ENCODE measurements at places on chromosomes 5 and 9. TPM values are rescaled to one million over a fixed set of nuclear protein-coding genes. Genes with fewer than 3 reads are reported as not detected.
A peak's percentile ranks its signal among the peaks of the same experiment; 100 is the strongest.

DNA sequence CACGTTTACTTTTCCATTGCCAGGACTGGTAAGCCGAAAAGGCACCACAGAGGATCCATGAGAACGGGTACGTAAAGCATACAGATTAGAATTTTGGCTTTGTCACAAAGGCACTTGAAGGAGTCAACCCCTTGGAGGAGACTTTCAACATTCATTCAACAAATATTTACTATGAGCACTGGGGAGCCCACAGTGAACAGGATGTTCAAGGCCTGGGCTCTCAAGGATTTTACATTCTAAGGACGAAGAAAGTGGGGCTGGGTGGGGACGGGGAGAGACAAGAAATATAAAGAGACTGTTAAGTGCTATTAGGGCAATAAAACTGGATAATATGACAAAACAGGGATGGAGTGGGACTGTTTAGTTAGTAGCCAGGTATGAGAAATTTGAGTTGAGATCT lies 66.0 kb downstream of the KLF4 start:
- no peak for DNase-seq

DNA sequence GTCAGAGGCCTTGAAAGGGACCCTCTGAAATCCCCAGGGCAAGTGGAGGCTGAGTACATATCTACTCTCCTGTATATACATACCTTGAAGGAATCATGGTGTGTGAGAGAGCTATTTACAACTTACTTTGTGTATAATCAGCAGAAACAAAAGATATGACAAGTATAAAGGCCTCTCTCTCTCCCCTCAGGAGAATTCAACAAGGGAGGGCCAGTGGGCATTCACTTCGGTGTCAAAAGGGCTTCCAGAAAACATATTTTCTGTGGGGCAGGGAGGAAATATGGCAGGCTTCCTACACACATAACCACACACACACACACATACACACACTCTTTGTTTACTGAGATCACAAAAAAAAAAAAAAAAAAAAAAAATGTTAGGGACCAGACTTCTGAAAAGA lies 181.7 kb downstream of the BNC2 start:
- DNase-seq, result no peak

DNA sequence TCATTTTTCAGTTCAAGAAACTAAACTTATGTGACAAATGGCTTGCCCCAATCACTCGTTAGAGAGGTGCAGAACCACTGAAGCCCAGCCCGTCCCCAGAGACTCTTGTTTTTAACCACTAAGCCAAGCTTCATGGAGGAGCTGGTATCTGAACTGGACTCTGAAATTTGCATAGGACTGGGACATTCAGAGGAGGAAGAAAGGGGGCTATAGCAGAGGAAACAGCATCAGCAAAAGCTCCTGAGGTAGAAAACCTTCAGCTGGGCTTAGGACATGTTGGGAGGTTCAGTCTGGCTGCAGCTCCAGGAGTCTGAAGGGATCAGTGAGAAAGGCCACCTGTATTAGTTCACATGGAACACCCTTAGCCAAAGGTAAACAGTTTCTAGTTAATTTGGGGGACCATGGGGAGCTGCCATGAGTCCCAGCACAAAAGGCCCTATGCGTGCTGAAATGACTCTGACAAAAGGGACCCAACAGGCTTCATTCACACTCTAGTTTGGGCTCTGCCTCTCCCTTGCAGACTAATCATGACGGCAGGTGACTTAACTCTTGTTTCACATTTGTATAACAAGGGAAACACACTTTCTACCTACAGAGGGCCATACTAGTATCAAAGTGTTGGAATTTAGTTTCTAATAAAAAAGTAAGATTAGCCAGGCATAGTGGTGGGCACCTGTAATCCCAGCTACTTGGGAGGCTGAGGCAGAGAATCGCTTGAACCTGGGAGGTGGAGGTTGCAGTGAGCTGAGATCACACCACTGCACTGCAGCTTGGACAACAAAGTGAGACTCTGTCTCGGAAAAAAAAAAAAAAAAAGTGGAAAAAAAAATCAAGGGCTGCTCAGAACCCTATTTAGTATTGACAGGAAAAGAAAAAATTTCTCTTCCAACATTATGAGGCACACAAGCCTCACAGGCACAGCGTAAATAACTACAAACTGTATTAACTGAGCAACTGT lies 10.2 kb downstream of the FBXO10 start:
- no peak for DNase-seq

Gene NUDCD2
- polyA plus RNA-seq, result 5.6 TPM

GRCh38 chr5:149799119-149799623 lies 69.1 kb downstream of the PPARGC1B start:
- DNase-seq, result peak; percentile 44

- DNase-seq, result no peak
Measured at GRCh38 chr9:36542355-36542754, 30.3 kb upstream of the MELK start.

DNA sequence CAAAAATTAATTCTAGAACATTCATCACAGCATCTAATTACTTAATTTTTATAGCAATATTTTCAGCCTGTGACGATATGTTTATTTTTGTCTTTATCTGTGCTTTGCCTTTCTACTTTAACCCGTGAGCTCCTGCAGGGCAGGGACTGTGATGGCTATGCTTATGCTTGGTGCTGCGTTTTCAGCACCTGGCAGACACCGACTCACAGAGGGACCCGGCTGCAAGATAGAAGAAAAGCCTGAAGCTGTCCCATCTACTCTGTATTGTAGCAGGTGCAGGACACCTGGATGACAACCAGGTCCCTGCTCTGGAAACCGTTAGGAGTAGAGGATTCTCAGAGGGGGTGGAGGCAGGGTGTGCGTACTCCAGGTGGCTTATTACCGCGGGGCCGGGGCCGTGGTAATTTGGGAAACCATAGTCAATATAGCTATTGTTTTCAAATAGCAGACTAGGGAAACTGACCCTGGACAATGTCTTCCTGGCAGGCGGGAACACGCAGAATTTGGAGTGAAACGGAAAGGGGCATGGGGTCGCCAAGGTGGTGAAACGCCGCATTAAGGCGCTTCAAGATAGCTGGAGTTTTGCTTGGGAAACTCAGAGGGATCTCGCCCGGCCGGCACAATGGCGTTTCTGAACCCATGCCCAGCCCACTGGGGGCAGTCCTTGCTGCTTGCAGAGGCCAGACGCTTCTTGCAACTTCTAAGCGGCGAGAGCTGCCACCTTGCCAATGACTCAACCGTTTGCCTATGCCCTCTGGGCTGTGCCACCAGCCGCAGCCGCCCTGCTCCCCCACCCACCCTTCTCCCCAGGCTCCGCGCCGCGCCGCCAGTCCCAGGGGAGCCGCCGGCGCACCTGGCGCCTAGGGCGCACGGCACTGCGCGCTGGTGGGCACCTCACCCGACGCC lies 140.1 kb upstream of the PALM2AKAP2 start:
- no peak for DNase-seq

DNA sequence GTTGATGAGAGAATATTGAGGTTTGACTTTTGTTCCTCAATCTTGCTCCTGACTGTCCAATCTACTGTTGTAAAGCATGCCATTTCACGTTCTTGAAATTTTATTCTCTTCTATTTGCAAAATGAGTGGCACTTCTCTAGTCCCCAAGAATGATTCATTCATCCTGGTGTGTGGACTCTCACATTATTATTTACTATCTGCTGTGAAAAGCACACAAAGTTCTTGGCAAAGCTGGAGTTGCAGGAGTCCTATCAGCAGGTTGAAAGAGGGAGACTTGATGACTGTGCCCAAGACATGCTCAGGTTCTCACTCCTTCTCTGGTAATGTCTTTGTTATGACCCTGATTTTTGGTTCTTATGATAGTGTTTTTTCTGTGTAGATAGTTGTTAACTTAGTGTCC lies 382.6 kb downstream of the DMRTA1 start:
- no peak for DNase-seq

Gene IFNA2
- polyA plus RNA-seq, result not detected

Gene TAF11L14
- not detected for polyA plus RNA-seq

DNA sequence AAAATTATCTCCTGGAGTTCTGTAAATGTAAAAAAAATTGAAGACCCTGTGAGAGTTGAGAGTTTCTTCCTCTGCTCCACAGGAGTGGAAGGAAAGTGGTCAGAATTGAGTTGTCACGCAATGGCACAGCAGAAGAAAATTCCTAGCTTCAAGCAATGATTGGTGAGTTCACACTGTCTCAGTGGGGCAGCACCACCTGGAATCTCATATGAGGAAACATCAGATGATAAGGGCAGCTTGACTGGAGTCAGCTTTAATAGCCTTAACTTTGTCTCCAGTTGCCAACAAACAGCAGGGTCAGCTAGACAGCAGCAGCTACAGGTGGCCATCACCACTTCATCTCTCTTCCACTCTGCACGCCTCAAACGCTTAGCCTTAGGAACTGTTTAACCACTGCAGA lies 211.1 kb downstream of the EFNA5 start:
- DNase-seq, result no peak

DNA sequence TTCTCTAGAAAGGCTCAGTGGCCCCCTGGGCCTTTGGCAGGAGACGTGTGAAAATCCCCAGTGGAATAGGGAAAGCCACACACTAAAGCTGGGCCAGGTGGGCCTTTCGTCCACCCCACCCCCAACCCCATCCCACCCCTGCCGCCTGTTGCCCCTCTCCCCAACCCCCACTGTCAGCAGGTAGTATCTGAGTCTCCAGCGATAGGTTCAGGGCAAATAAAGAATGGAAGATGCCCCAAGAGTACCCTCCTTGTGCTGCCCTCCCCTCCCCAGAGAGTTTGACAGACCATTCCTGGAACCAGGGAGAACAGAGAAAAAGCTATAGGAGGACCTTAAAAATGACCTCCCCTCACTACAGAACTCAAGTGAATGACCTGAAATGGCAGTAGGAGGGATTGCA lies 36.7 kb upstream of the UBE2D2 start:
- DNase-seq, result no peak

Gene DNAI1
- not detected for polyA plus RNA-seq

DNA sequence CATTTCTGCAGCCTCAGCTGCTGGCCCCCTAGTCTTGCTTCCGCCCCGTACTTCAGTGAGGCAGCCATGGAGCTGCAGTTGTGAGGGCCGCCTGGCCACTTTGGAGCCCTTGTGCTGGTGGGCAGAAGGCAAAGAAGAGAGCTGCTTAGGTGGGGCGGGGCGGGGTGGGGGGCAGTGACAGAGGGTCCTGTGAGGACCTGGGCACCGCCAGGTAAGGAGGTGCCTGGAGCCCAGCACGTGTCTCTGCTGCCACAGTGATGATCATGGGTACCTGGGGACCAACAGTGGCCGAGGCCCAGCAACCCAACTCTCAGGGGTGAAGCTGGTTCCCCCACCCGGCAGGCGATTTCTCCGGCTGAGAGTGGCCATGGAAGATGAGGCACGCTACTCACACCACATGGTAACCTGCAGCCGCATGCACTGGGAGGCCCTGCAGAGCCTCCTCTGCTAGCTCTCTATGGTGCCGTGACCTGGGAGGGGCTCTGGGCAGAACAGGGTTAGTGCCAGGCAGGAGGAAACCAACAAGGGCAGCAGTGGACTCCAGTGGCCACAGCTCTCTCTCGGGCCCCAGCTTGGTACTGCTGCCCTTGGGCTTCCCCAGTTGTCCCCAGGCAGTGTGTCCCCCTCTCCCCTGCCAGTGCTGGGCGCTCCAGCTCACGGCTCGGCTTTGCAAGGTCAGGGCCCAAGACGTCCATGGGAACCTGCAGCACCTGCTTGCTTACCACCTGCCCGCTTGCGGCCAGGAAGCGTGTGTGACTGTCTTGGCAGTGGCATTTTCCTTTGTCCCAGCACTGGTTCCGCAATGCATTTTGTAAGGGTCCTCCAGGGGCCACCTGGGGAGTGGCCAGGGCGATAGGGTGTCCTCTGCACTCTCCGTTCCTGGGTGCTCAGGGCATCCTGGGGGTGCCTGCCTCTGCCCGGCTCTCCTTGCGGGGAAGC lies 24.0 kb downstream of the NDUFS6 start:
- no peak for DNase-seq

GRCh38 chr9:68637020-68637419 lies 68.0 kb upstream of the PIP5K1B start:
- DNase-seq, result no peak

DNA sequence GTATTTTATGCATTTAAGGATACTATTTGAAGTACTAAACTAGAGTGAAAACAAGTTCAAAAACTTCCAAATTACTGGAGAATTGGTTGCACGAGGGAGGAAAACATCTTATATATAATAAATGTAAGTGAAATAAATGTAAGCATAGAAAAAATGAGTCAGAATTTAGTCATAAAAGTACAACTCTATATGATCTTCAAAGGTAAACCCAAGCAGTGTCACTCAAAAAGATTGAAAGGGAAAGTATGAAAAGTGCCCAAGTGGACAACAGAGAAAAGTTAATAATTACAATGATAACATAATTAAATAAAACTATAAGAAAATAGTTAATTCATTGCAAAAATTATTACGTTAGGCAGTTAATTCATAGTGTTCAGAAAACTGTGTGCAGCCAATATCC lies 2288.5 kb upstream of the C9orf72 start:
- DNase-seq, result no peak

- DNase-seq, result no peak
Measured at GRCh38 chr5:84425365-84425881, 40.7 kb upstream of the EDIL3 start.

DNA sequence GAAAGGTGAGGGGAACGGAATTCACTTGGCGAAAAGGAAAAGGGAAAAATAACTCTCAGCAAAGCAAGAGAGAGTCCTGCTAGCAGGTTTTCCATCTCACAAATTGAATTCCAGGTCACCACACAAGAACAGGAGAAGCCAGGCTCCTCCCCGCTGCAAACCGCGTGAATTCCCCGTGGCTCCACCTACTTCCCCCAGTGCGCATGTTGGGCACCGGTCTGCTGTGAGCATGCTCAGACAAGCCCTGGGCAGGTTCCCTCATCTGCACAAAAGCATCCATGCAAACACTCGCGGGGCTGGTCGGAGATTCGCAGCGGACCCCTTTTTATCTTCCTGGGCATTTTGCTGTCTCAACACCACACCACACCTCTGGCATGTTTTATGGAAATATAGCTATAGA lies 58.5 kb upstream of the S1PR3 start:
- DNase-seq, result no peak

GRCh38 chr5:126446498-126447224 lies 23.5 kb downstream of the GRAMD2B start:
- no peak for DNase-seq

Gene PCDHA9
- polyA plus RNA-seq, result 0.02 TPM

GRCh38 chr5:97417986-97418385 lies 234.9 kb upstream of the RIOK2 start:
- no peak for DNase-seq

DNA sequence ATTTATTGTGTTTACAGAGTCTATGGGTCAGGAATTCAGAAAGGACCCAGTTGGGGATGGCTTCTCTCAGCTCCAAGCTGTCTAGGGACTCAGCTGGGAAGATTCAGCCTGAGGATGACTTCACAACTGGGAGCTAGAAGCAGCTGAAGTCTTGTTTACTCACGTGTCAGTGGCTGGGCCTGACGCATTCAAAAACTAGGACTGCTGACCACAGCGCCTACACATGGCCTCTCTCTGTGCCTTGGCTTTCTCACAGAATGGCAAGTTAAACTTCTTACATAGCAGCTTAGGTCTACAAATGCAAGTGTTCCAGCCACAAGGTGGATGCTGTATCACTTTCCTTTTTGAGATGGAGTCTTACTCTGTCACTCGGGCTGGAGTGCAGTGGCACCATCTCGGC lies 16.3 kb upstream of the PPP2CA start:
- DNase-seq, result peak; percentile 94

Gene RNF224
- not detected for polyA plus RNA-seq

Data from AG04450 (cell line).